ENCODE measurements at places on chromosomes 1 and 21.

GRCh38 chr1:155196103-155196892, 11.4 kb downstream of the THBS3 start:
- no peak for DNase-seq

GRCh38 chr1:47993416-47993740, 3.8 kb downstream of the TRABD2B start:
- DNase-seq, result no peak

DNA sequence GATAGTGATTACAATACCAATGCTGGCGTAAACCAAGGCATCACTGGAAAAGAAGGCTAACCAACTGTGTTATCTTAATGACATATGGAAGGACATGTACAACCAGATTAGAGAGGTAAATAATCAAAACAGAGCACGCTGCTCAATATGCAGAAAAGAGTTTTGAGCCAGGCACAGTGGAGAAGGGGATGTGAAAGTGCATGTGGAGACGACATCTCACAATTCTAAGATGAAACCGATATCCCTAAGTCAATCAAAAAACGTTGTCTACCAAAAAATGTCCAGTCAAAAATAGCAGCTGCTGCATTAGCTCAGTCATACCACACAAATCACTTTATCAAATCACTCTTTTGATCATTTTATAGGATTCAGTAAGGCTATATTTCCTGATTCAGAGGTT, 116.3 kb upstream of the OLIG2 start:
- DNase-seq, result no peak

- no peak for DNase-seq
These were observed 76.6 kb downstream of the NDUFS5 start for GRCh38 chr1:39102537-39103327.

GRCh38 chr1:223201967-223202366, 58.9 kb upstream of the TLR5 start:
- no peak for DNase-seq

- DNase-seq, result no peak
These were observed 12.8 kb upstream of the CD53 start for GRCh38 chr1:110860174-110860573.

DNA sequence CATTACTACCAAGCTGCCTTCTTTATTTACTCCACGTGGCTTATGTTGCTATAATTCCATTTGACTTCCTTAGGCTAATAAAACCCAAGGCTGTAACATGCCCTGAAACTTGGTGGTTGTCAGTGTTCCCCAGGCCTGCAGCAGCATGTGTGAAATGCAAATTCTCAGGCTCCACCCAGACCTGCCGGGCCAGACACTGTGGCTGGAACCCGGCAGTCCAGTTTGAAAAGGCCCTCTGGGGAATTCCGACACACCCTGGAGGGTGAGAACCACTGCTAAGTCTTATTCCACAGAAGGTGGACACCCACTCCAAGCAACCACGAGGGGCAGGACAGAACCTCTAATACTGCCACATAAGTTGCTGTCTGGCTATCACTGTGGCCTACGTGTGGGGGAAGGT, 41.4 kb downstream of the URB1 start:
- no peak for DNase-seq

Data from left forelimb (tissue), 1 donor.